ENCODE measurements at places on chromosomes 2 and 18.

DNA sequence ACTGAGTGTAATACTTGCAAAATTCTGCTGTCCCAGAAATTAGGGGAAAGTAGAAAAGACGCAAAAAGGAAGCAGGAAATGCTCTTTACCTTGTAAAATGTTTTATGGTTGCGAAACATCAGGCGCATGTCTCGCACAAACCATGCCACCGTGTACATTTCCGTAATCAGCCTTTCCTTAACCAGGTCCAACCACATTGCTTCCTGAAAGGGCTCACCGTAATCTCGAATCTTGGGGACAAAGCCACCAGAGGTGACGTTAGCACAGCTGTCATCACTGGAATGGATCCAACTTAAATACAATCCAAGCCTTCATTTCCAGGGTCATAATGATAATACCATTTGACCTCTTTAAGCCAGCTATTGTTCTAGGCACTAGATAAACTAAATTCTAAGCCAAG, 49.3 kb downstream of the SP110 start:
- no peak for DNase-seq

DNA sequence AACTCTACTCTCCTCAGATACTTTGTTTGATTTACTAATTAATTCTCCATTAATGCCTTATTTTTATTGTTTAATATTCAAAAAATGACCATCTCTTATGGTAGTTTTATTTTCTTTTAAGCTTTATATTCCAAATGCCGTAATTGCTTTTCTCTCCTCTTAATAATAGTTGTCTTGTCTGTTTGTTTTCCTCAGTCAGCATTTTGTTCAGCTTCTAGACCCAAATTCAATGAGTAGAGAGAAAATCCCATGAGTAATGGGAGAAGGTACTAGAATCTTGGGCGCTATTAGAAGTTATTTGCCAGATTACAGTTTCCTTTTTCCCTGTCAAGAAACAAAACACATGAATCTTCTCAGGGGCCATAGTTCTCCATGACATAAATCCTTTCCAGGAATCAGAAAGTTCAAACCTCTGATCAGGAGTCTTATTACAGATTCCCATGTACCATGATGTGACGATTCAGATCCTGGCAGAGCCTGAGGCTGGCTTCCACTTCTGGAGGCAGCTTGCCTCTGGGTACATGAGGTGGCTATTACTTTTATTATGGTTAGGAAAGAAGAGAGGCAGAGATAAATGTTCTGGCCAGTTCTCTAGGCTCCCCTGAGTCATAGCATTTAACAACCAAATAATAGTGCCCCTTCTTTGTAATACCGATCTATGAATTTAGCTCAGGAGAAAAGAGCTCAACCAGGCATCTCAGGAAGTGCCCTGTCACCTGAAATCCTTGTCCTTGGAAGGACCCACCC, 485.1 kb upstream of the SETBP1 start:
- no peak for DNase-seq

GRCh38 chr2:18891600-18892345, 302.4 kb upstream of the NT5C1B start:
- DNase-seq, result no peak

- DNase-seq, result peak; percentile 3
Measured at GRCh38 chr2:240571314-240571973, 3.2 kb downstream of the RNPEPL1 start.

GRCh38 chr2:19876751-19877150, 25.0 kb downstream of the TTC32 start:
- DNase-seq, result no peak

GRCh38 chr2:112075490-112076260, 20.6 kb downstream of the TMEM87B start:
- DNase-seq, result no peak

DNA sequence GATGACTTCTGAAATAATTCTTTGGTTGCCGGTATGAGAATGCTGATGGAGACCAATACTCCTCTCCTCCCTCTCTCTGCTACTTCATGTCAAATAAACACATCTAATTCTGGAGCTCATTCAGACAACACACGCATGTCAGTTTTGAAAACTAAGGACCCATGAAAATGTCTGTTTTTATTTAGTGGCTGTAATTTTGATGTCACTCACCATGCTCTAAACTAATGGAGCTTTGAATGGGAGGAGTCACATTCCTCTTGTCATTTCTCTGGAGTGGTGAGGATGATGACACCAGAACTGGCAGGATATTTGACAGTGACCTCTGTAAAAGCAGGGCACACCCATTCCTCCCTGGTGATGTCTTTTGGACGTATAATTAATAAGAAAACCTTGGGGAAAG, 163.0 kb downstream of the PHLPP1 start:
- no peak for DNase-seq

GRCh38 chr2:50388324-50388723, 643.6 kb downstream of the NRXN1 start:
- no peak for DNase-seq

DNA sequence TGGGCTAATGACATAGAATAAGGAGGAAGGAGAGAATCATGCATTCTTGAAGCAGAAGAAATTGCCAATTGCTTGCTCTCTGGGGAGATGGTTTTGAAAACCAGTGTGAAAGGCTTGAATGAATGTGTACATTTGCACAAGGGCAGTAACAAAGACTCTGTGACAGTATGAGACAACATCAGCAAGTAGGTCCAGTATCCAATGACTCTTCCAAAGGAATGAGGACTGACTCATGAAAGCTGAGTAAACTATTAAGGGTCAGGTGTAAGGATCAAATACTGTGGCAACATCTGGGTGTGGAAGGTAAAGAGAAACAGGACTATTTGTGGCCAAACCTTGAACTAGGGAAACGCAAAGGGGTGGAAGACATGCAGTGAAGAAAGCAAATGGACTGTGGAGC, 886.0 kb upstream of the CHAC2 start:
- no peak for DNase-seq
